Cortex of kidney (tissue), 1 donor: ENCODE measurements at places on chromosomes 4 and X.

DNA sequence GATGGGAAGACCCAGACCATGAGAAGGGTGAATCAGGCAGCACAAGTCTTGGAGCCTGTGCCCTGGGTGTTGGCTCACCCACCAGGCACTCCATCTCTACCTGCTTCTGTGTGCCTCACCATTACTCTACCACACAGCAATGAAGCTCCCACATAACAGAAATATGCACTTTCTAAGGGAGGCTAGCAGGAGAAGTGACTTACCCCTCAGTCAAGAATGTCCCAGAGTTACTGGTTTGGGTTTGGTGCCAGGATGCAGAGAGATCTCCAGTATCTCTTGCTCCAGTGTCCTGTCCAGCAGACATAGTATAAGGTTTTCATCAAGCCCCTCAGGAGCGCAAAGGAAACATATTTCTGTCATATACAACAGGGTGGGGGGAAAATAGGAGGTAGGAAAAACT is 11.3 kb upstream of the RAB40A start:
- no peak for DNase-seq

- no peak for DNase-seq
Measured at GRCh38 chrX:84078991-84079390, 109.0 kb downstream of the RPS6KA6 start.

DNA sequence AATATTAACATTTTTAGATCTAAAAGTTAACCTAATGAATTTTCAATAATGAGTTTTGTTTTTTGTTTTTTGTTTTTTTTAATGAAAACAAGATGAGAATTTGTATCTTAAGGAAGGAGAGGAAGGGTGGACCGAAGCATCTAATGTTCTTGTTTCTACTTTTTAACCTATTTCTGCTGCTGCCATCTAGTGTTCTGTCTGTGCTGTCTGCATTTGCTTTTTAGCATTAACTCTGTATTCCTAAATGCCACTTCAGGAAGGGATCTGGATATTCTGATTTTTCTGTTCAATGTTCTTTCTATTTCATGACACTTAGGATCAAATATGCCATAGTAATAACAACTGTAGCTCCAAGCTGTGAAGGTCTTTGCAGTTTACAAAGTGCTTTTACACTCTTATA is 161.7 kb downstream of the BRWD3 start:
- no peak for DNase-seq

DNA sequence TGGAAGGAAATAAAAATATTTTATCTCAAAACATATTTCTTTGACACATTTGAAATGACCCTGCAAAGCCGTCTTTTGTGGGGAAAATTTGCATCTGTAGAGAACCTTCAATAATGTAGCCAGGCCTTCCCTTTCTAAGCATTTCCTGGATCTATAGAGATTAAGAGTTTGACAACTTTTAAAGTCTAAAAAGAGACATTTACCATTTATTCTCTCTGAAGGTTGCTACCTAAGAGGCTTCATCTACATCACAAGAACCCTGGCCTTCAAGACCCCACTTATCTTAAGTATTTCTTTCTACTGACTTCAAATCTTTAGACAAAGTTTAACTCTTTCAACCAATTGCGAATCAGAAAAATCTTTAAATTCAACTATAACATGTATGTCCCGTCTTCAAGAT is 1639.8 kb downstream of the RPA4 start:
- DNase-seq = no peak

DNA sequence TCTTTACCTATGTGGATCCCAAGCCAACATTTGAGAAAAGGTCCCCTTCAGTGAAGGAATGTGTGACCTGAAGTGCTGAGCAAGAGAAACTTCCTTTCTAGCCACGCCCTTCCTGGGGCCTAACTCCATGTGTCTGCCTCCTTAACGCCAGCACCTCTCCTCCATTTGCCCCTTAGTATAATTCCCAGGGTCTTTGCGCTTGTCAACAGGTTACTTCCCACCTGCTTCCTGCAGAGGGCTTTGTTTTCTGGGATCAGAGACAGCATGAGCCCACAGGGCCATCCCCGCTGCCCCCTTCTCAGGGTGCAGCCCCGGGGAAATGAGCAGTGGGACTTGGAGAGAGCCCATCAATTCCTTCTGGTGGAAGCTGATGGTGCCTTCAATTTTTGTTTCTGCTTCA is 45.9 kb upstream of the DRD5 start:
- DNase-seq = no peak

- no peak for DNase-seq
Measured at GRCh38 chr4:129747756-129748155, 651.8 kb downstream of the C4orf33 start.

DNA sequence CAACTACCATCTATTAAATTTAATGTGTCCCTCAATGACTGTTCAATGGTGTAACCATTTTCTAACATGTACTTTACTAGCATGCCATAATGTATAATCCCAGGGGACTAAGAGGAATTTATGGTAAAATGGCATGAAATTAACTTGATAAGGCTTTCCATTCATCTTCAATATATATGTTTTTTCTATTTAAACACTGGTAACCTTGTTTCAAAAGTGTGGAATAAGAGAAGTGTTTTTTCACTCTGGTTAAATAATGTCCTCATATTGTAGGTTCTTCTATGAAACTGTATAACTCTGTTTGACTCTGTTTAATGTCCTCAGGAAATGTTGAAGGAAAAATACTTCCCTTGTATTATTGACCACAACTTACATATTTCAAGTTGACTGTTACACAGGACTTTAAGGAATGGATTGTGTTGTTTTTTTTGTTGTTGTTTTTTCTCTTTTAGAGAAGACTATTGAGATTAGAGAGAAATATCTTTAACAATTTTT is 113.8 kb upstream of the ARSJ start:
- no peak for DNase-seq

- DNase-seq = no peak
Measured at GRCh38 chr4:23981328-23981727, 91.5 kb upstream of the PPARGC1A start.

DNA sequence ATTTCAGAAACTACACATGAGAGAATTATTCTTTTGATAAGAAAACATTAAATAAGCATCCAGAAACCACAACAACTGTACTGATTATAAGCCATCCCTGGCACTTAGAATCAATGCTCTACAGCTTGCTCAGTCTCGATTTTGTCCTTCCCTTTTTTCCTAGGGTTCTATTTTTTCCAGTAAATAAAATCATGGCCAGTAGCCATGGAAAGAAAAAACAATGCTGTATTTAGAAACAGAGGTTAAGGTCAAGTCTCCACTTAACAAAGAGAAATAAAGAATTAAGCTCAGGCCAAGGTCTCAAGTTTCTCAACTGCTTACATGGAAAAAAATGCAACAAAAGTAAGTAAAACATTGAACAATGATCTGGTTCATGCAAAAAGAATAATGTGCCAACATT is 38.7 kb upstream of the GRID2 start:
- no peak for DNase-seq

DNA sequence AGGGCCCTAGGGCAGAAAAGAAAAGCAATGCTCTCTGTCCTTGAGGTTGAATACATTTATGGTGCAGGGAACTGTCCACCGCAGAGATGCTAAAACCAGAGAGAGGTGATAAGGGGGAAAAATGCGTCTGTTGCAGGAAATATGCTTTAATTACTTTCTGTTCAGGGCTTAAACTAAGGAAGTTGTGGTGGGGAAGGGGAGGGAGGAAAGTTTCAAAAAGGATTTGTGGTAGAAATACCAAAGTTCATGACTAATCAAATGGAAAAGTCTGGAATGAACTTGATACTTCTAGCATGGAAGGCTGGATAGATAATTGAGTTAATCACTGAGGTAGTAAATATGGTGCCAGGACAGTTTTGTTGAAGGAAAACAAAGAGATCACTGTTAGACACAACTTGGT is 99.0 kb downstream of the ASB9 start:
- no peak for DNase-seq

DNA sequence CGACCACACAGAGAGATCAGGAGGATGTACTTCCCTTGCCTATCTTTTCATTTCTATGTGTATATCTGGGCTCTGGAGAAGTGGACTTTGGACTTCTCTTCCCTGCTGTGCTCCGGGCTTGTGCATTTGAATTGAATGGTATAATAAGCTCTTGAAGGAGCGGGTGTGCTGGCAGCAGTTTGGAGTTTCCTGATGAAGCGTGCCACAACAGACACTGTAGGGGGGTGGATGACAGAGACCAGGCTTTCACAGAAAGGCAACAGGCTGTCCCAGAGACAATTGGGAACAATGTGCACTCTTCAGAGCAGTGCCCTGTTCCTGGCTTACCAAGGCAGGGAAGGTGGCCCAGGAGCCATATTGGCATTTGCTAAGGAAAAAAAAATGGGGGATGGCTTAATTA is 170.1 kb downstream of the FRMPD4 start:
- no peak for DNase-seq

DNA sequence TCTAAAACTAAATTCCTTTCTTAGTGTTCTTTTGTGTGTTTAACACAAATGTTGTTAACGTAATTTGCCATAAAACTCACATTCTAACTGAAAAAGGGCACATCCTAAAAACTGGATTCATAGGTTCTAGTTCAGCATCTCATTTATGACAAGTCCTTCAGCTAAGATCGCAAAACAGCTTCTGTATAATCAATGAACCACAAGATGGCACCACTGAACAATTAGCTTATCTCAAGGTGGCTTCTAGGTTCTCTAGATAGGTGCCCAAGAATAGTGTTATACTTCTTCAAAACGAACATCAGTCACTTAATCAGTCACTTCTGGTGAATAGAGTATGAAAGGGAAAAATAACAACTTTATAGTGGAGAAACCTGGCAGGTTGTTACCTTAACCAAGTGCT is 54.3 kb downstream of the NRK start:
- no peak for DNase-seq
